Activated CD8-positive, alpha-beta memory T cell treated with anti-CD3 and anti-CD28 coated beads, Interleukin-2, amount 50 U/mL, for 48 hours (primary cell): ENCODE measurements at places on chromosomes 7 and 10.

DNA sequence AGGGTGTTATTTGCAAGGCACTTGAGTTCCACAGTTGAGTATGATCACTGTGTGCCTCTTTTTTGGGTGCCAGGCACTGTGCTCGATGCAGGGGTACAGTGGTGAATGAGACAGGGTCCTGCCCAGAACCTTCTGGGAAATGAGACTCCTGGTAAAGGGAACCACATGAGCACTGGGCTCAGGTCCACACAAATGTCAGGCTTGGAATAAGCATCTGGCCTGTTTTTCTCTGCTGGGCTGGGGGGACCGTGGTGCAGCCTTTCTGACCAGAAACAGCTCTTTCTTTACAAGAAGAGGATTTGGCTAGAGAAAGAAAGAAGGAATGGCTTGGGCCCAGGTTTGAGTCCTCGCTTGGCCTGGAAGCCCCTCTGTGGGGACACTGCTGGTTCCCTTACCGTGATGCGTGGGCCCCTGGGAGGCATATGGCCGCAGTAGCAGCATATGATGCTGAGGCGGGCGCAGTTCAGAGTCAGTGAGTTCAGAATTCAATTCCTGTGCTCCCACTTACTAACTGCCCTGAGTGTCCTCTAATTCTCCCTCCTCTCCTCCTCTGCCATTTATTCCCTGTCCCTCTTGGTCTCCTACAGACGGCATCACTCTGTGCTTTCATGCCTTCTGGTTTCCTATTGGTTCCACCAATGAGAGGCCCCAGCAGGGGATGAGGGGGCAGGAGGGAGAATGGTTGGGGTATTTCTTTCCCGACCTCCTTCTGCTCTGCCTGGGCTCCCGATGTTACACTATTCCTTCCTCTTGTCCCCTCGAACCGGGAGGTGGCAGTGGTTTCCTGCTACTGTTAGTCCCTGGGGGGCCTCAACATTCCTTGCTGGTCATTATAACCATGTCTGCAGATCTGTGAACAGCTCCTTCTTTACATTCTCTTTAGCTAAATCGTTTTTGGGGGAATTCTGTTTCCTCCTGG, 9.6 kb upstream of the KCP start:
- no peak for DNase-seq

GRCh38 chr10:86336341-86336740, 30.3 kb downstream of the GRID1 start:
- DNase-seq: no peak

- no peak for DNase-seq
These were observed 24.4 kb downstream of the SKIDA1 start for GRCh38 chr10:21501091-21501490.

DNA sequence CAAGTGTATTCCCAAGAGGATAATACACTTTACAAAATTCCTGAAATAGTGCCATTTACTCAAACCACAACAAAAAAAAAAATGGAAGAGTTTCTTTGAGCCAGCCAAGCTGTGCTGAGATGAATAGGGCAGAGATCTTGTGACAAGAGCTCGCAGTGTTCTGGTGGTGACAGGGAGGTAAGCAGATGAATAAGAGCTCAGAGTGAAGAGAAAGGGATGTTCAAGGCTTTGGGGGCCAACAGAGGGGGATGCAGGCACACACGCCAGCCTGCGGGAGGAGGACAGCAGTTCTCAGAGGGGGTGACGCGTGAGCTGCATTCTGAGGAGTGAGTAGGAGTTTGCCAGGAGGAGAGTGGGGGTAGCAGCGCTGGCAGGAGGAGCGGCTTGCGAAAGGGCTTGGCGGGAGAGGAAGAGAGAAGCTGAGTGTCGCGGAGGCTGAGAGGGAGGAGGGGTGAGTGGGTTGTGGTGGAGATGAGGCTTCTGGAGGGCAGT, 194.4 kb upstream of the IMMP2L start:
- DNase-seq: no peak

DNA sequence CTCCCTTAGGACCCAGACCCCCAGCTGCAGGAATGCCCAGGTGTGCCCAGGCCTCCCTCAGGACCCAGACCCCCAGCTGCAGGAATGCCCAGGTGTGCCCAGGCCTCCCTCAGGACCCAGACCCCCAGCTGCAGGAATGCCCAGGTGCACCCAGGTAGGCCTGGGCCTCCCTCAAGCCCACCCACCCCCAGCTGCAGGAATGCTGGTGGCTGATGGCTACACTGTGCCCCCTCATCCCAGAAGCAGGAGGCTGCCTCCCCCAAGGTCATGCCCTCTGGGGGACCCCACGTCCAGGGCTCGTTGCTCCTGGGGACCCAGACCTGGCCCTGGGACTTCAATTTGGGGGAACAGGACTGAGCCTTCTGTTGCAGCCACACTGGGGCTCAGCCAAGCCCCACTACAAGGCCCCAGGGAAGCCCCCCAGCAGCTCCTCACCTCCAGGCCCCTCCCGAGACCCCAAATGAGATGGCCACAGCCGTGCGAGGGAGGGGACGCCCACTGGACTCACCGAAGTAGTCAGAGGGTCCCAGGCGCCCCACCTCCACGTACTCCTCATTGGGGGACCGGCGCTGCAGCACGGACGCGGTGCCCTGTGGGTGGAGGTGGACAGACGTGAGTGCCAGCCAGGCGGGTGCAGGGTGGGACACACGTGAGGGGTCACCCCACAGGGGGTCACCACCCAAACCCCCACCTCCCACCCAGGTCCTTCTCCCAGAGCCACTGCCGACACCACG, 31.4 kb upstream of the PDGFA start:
- no peak for DNase-seq

DNA sequence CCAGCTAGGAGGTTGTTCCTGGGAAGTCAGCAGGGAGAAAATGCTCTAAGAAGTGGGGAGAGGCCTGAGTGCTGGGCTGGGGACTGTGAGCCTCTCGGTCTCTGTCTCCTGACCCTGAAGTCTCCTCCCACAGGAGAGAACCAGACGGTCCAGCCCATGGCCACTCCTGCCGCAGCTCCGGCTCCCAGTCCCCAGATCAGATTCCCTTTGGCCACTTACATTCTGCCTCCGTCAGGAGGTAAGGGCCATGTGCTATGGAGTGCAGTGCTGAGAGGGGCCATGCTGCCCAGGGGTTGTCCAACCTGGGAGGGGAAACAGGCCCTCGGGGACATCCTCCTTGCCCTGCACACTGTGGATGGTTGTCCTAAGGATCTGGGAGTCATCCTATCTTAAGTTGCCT, 21.3 kb upstream of the ZNF467 start:
- DNase-seq: no peak

- no peak for DNase-seq
These were observed 19.1 kb downstream of the ABLIM1 start for GRCh38 chr10:114638821-114639625.

DNA sequence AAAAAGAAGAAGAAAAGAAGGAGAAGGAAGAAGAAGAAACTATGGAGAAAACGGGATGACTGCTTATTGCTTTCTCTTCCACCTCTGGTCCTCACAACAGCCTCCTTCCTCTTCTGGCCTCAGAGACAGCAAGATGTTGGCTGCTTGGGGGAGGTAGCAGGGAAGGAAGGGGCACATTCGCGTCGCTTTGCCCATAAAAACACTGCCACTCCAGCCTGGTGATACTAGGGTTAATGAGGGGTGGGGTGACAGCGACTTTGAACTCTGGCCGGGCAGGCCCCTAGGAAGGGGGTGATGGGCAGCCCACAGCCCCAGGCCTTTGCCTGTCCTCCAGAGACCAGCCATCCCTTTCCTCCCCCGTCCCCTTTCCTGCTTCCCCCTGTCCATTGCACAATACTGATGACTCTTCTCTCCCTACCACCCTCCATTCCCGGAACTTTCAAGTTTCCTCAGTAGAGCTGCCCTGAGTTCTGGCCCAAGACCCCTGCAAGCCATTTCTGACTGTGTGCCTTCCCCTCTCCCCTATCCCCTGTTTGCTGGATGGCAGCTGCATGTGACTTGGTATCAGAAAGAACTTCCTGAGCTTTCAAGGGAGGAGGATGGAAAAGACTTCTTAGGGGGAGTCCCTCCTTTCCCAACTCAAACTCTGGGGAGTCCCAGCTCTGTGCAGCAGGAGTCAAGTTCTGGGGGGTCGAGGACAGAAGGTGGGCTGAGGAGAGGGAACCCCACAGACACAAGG, 2.2 kb upstream of the CUEDC2 start:
- DNase-seq: no peak

DNA sequence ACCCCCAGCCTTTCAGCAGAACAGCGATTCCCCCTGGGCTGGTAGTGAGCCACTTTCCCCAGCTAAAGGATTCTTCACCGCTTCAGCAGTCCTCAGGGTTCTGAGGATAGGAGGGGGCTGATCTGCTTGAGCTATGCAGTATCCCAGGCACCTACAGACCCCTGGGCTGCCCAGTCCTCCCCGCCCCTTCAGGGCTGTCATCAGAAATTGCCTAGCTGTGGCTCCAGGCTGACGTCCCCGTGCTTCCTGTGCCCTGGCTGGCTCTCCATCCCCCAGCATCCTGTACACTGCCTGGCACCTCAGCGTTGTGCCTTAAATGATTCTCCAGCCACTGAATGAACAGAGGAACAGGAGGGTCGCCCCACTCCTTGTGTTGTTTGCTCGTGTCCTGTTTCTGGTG, 38.4 kb upstream of the CDH23 start:
- no peak for DNase-seq

DNA sequence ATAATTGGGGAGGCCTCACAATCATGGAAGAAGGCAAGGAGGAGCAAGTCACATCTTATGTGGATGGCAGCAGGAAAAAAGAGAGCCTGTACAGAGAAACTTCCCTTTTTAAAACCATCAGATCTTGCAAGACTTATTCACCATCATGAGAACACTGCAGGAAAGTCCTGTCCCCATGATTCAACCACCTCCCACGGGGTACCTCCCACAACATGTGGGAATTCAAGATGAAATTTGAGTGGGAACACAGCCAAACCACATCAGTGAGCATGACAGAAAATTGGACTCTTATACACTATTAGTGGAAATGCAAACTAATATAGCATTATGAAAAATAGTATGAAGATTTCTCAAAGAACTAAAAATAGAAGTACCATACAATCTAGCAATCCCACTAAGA, 271.2 kb downstream of the MAGI2 start:
- DNase-seq: no peak

DNA sequence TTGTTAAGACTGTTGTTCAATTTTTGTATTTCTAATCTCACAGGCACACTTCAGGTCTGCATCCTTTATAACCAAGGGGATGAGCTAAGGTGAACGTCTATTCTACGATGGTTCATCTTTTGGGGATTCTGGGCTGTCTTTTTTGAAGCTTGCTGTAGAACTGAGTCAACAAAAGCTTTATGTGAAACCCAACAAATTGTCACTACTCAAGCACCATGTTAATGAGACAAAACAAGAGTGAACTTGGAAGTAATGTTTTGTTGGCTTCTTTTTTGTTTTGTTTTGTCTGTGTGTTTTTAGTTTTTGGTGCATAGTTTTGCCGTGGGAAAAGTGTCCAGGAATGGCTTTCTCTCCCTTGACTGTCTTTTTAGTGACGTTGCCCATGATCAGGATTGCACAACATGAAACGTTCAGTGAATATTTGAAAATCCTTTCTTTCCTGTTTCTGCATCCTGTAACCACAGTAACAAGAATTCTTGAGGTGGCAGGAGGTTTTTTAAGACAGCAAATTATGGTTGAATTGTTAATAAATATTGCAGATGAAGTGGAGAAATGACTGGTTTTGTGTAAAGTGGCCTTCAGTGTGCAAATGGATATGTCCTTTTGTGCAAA, 65.6 kb downstream of the WIPF3 start:
- no peak for DNase-seq

DNA sequence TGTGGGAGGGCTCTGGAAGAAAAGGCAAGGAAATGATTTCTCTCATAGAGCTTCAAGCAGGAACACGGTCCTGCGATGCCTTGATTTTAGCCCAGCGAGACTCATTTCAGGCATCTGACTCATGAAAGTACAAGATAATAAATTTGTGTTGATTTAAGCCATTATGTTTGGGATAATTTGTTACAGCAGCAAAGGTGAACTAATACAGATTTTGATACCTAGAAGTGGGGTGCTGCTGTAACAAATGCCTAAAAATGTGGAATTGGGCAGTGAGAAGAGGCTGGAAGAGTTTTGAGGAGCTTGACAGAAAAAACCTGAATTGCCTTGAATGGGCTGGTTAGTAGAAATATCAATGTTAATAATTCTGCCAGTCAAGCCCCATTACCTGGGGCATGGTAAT, 44.1 kb upstream of the NRF1 start:
- DNase-seq: no peak
